ENCODE measurements at places on chromosomes 7 and 10.
A peak's percentile ranks its signal among the peaks of the same experiment; 100 is the strongest.

- DNase-seq = no peak
Measured at GRCh38 chr10:126518218-126519080, 130.2 kb upstream of the ADAM12 start.

DNA sequence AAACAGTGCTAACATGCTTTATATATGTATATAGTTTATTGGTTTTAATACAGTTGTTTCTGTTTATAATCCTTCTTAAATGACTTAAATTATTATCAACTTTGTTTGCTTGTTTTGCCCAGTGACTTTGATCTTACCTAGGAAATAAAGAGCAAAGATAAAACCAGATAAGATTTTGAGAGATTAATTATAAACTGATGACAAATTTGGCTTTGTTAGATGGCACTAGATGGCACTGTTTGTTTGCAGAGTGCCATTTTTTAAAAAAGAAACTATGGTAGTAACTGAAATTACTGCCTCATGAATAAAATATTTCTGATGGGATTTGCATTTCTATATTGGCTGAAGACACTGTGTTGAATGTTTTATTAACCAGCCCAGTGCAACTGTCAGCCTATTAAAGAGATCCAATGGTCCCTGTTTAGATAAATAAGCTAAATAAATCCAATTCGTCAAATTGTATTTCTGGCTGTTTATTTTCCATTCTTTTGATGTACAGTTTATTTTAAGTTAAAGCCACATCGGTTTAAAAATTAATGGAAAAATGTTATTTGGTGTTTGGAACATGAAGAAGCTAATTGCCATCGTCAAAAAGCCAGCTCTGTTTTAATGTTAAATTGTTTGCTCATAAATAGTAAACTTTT, 28.7 kb downstream of the VTI1A start:
- DNase-seq = no peak

- no peak for DNase-seq
Measured at GRCh38 chr7:131581241-131582051, 25.0 kb upstream of the PODXL start.

GRCh38 chr7:118085000-118085399, 99.0 kb upstream of the LSM8 start:
- no peak for DNase-seq

DNA sequence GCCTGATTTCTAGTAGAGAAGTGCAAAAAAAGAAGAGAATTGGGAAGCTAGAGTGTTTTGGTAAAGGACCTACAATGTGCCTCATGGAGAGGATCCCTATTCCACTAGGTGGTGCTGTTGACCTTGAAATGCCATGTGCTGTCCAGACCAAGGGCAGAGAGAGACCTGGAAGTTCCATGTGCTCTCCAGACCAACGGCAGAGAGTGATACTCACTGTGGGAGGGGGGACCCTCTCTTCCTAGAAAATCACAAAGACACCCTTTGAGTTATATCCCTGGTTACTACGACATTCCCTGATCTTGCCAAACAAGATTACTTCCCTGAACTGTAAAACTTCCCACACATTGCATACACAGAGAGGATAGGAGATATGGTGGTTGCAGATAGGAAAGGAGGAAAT, 212.7 kb upstream of the ZNF804B start:
- peak; percentile 31 for DNase-seq

GRCh38 chr7:79420464-79420863, 33.0 kb downstream of the MAGI2 start:
- no peak for DNase-seq

DNA sequence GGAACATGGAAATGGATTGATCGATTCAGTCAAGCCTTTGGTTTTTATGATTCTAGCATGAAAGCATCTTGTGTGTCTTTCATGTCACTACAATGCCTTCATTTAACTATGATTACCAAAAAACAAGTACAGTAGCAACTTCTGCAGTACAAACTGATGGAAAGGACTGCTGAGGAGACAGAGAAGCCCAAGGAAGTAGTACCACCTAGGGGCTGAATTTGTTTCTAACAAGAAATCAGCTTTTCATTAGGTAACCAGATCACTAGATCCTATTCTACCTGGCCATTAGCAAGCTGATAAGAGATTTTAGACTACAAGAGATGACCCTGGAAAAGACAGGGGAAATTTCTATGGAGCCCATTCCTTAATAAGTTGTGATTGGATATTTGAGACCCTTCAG, 3.2 kb upstream of the IFIT1 start:
- DNase-seq = no peak

DNA sequence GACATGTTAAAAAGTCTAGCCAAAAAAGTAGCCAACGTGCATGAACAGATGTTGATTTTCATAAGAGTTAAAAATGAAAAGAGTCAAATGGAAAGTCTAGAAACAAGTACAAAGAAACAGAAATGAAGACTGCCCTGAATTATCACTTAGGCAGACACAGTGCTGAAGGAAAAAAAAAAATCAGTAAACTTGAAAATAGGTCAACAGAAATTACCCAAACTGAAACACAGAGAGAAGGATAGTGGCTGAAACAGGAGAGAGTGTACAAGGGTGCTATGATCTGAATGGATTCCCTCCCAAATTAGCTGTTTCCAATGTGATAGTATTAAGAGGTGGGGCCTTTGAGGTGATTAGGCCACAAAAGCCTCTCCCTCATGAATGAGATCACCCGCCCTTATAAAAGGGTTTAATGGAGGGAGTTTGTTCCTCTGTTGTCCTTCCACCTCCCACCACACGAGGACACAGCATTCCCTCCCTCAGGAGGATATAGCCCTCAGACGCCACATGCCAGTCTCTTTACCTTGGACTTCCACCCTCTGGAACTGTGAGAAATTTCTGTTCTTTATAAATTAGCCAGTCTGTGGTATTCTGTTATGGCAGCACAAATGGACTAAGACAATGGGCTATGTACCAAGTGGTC, 249.7 kb downstream of the AHR start:
- no peak for DNase-seq

DNA sequence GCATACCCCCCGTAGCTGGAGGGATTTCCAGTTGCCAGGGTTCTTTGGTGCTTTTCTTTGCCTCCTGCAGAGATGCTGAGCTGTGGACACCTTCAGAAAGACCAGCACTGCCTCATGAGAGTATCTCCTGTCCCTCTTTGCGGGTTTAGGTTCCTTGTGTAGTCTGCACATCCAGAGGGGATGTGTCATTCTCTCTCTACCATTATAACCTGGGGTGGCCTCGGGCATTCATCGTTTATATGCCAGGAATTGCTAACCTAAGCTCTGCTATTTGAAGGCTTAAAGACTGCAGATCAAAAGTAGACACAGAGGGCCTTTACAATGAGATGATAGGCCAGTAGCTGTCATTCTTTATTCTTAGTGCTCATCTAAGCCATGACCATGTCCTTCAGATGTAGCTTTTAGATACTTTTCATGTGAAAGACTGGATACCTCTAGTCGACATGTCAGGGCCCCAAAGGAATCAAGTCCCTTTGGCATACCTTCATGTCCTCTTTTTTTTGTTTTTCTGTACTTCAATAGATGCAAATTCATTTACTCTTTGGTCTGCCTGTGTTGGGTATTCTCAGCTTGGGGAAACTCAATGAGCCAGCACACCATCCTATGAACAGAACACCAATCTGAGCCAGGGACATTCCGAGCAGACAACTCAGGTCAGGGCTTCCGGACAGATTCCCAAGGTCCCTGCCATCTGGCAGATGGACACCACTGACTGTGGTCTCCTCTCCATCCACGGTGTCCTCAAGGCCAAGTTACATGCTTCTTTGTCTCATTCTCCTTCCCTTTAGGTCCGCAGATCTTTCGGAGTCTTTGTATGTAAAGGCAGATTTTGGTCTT, 129.3 kb downstream of the NRF1 start:
- DNase-seq = no peak

All from stimulated activated CD8-positive, alpha-beta memory T cell treated with anti-CD3 and anti-CD28 coated beads, Interleukin-4, amount 100 ng/mL, for 48 hours (primary cell).